Right cardiac atrium (tissue), 5 donors: ENCODE measurements at places on chromosomes 2 and 18. TPM values are rescaled to one million over a fixed set of nuclear protein-coding genes. Genes with fewer than 3 reads are reported as not detected.

GRCh38 chr18:53018791-53019190 is 678.8 kb downstream of the DCC start:
- DNase-seq, result no peak

PPM1G gene
- total RNA-seq, result 38.9 TPM

DNA sequence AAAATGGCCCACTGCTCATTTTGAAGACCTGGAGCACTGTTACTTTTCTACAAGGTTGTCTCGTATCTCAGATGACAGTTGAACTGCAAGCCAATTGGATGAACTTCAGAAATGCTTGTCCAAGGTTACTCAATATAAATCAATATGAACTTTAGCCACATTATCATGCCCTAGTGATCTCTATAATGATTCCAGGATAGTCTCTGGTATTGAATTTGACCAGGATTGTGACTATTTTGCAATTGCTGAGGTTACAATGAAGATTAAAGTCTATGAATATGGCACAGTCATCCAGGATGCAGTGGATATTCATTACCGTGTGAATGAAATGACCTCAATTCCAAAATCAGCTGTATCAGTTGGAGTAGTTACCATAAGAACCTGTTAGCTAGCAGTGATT is 196.0 kb upstream of the RAB12 start:
- no peak for DNase-seq

GRCh38 chr2:48755473-48755872 is at the start of gene LHCGR:
Gene LHCGR, minus strand, starts transcription at chr2:48755724. Its CDS starts 53 bp downstream, at chr2:48755671.
- peak; percentile 64 for DNase-seq

DNA sequence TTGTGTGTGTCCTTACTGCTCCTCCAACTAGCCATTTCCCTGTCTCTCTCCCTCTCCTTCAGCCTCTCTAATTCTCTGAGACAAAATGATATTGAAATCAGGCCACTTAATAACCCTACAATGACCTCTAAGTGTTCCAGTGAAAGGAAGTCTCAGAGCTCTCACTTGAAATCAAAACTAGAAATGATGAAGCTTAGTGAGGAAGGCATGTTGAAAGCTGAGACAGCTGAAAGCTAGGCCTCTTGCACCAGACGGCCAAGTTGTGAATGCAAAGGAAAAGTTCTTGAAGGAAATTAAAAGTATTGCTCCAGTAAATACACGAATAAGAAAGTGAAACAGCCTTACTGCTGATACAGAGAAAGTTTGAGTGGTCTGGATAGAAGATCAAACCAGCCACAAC is 72.9 kb downstream of the PRKCE start:
- DNase-seq, result no peak

HOXD13 gene
- total RNA-seq, result not detected

NTSR2 gene
- not detected for total RNA-seq

DNA sequence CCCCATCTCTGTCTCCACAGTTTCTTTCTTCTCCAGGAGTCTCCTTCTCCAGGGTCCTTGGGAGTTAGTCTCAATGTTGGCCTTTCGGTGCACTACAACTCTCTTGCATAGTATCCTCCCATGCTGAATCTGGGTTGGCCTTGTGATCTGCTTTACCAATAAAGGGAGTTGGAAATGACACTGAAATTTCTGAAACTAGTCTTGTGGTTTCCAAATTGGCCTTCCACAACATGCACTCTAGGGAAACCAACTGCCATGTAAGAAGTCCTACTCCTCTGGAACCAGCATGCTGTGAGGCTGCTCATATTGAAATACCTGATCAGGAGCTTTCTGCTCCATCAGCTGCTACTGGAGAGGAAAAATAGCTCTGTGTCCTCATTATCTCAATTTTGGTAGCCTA is 9.9 kb upstream of the ABHD3 start:
- no peak for DNase-seq

DNA sequence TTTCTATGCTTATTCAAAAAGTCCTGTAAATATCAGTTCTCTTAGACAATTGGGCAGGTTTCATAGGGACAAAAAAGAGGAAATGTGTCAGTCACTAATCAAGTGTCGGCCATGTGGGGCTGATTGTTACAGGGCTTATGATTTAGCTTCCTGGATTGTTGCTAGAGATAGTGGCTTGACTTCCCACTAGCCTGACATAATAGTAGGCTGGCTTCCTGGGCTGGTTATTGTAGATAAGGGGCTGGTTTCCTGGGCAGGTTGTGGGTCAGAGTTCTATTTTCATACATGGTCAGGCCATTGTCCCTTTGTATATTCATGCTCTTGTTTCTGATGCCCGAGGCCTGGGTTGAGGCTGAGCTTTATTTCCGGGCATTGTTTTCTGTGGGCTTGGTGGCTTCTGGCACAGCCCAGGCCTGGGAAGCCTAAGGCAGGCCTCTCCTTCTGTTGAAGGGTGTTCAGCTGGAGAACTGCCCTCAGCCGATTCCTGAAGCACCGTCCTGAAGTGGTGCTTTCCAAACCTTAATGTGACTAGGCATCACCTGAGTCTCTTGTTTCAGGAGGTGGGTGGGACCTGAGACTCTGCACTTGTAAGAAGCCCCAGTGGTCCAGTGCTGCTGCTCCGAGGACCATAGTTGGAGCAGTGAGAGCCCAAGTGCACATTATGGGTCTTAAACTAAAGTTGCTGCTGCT is 37.0 kb downstream of the CD8B2 start:
- no peak for DNase-seq

GRCh38 chr2:223528036-223528435 is 74.1 kb downstream of the SCG2 start:
- DNase-seq, result no peak
